ENCODE measurements at places on chromosomes 4 and X.
A peak's percentile ranks its signal among the peaks of the same experiment; 100 is the strongest.

DNA sequence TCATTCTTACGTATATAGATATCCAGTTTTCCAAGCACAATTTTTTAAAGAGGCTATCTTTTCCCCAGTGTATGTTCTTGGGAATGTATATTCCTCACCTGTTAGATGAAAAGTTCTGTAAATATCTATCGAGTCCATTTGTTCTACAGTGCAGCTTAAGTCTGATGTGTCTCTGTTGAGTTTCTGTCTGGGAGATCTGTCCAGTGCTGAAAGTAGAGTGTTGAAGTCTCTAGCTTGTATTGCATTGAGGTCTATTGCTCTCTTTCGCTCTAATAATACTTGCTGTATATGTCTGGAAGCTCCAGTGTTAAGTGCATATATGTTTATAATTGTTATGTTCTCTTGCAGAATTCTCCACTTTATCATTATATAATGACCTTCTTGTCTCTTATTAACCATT, 373.1 kb downstream of the PPARGC1A start:
- DNase-seq: no peak

DNA sequence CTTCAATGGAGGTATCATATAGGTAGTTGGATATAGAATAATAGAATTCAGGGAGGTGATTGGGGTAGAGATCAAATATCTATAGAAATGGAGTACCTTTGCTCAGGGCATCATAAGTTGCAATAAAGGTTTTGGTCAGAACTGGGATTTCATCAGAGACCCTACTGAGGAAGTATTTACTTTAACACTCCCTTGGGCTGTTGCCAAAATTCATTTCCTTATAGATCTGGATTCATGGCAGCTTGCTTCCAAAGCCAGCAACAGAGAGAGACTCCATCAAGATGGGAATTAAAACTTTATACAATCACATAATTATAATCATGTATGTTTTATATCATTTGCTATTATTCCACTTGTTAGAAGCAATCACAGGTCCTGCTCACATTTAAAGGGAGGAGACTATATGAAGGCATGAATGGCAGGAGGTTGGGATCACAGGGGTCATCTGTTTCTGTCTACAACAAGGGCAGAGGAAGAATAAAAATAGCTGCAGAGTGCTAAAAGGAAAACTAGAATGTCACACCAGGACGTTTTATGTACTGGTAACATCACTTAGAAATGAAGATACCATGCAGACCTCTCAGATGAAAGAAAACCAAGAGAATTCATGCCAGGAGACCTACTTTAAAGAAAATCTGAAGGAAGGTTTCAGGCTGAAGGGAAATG, 902.1 kb upstream of the LCORL start:
- DNase-seq: no peak

DNA sequence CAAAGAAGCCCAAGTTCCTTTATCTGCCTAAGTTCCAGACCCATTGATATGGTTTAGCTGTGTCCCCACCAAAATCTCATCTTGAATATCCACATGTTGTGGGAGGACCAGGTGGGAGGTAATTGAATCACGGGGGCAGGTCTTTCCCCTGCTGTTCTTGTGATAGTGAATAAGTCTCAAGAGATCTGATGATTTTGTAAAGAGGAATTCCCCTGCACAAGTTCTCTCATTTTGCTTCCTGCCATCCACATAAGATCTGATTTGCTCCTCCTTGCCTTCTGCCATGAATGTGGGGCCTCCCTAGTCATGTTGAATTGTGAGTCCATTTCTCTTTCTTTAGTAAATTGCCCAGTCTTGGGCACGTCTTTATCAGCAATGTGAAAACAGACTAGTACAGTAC, 860.2 kb downstream of the FSTL5 start:
- no peak for DNase-seq

DNA sequence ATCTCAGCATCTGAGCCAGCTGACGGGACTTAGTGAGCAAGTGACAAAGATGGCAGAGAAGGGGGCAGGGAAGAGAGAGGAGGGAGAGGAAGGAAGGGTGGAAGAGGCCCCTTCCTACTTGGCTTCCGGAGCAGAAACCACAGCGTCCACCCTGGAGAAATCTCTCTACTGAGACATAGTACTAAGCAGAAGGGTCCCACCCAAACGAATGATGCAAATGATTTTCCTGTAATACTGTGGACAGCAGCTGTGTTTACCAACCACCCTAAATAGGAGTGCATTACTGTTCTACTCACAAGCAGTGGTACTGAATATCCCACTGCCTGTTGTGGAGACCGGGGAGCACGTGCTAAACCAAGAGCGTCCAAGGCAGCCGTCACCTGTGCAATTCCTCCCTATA, 29.4 kb downstream of the DTHD1 start:
- DNase-seq: no peak

GRCh38 chr4:169030562-169030982, 20.5 kb upstream of the CBR4 start:
- DNase-seq: peak; percentile 16

- peak; percentile 61 for DNase-seq
Measured at GRCh38 chr4:70704215-70704930, 16.0 kb downstream of the UTP3 start.

GRCh38 chr4:20773144-20773997, 73.1 kb downstream of the PACRGL start:
- peak; percentile 57 for DNase-seq

DNA sequence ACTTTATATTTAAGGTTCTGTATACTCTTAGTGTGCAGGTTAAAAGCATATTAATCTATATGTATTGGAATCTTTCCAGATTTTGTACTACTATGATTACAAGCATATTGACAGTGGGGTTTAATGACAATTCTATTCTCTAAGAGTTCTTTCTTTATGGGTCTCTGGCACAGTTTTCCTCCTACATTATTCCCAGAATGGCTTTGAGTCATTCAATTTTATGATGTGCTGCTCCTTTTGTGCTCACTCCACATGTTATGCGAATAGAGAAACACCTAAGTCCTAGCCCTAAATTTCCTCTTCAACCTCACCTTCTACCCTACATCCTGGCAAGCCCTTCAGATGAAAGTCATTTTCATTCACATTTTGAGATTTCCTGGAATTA, 209.9 kb upstream of the DIAPH2 start:
- DNase-seq: no peak

DNA sequence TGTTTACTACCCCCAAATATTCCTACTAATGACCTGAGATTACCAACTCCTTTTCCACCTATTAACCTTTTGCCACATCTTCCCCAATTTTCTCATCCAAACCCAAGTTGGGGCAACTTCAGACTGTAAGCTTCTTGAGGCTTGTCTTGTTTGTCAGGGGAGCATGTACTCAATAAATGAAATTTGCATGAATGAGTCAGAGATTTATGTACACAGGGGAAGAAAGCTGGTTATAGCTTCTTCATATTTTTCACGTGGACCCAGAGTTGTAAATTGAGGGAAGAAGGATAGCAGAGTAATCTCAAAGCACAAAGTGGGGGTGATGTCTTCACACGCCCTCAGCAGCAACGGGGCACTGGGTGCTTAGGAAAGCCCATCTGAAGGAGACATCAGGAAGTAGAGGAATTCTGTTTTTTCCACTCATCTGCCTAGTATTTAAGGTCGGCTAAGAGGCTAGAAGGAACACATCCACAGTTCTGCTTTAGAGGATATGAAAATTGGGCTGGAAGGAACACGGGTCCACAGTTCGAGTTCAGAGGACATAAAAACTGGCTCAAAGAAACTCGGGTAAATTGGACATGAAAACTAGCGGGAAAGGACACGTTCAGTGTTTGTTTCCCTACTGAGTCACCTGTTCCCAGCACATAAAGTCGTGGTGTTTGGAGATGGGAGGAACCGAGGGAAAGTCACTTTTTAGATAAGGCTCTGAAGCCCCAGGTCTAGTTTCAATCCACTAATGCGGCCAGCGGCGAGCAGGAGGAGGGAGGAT, 696 bp upstream of the CA5B start:
- no peak for DNase-seq

DNA sequence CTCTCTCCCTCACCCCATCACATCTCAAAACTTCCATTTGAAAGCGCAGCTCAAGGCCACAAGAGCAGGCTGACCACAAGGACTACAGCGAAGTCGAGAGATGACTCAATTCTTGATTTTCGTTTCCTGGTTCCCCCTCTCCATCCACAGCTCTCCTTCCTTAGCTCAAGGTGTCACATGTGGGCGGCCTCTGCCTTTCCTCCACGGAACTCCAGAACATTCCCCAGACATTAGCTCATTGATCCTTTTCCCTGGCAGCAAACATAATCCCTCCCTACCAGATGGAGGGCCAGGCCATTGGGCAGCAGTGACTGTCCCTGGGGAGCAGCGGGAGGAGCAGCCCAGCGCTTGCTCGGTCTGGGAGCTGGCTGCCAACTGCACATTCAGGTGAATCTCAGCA, 56.3 kb downstream of the CCDC149 start:
- peak; percentile 38 for DNase-seq

GRCh38 chr4:7687006-7687405, 252.3 kb upstream of the PSAPL1 start:
- DNase-seq: no peak

GRCh38 chr4:23874536-23874901, 15.3 kb downstream of the PPARGC1A start:
- no peak for DNase-seq

DNA sequence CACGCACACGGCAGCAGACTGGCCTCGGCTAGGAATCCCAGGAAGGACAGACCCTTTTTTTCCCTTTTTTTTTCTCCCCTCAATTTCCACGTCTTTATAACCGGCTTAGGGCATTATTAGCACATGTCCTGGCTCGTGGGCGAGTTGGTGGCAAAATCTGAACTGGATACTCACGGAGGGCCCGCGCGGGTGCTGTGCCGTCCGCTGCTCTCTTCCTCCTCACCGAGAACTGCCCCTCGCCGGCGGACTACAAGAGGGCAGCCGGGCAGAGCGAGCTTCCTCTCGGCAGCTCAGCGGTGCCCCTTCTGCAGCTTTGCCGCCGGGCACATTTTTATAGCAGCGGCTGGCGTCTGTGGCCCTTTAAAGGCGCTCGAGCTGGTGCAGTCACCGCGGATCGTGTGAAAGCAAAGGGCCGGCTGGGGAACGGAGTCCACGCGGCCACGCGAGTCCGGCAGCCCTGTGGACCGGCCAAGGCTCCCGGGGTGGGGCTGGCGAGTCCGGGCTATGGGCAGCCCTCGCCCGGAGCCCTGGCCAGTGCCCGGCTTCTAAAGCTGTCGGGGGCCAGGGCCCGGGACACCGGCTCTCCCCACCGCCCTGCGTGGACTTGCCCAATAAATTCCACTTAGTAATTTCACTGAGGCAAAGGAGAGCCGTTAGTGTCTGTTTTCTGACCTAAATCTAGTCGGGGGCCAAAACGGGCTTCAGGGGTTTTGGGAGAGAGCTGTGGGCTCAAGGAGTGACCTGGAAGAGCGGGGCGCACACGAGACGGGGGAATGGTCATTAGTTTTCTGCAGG, 1.3 kb upstream of the CITED1 start:
- peak; percentile 47 for DNase-seq

- DNase-seq: no peak
Measured at GRCh38 chr4:30495651-30496310, 224.4 kb upstream of the PCDH7 start.

GRCh38 chr4:83174844-83175414, 60.4 kb upstream of the PLAC8 start:
- DNase-seq: no peak

- peak; percentile 6 for DNase-seq
Measured at GRCh38 chrX:12548746-12549145, 242.5 kb upstream of the PRPS2 start.

DNA sequence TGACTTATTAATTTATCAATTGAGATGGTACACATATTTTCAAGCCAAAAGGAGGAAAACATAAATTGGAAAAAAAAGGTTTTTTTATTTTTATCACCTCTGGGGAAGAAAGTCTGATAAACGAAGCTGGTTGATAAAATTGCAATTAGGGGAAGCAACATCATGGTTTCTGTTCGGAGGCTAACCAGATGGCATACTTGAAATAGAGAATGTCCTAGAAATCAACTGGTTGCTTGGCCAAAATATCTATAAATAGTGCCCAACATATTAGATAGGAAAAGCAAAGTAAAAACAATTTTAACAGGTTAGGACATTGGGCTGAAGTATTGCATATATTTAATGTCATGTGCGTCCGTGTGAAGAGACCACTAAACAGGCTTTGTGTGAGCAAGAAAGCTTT, 14.3 kb downstream of the KLKB1 start:
- DNase-seq: no peak

- DNase-seq: no peak
Measured at GRCh38 chr4:25670991-25671390, 15.3 kb downstream of the SLC34A2 start.

DNA sequence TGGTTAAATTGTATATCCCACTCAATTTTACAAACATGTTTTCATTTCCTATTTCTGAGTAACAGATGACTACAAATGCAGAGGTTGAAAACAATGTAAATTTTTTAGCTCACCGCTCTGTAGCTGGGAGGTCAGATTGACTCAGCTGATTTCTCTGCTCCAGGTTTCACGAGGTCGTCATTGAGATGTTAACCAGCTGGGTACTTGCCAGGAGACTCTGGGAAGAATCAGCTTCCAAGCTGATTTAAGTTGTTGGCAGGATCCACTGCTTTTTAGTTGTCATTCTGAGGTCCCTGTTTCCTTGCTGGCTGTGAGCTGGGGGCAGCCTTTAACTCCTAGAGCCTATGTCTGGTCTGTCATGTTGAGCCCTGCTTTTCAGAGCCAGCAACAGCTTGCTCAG, 864.3 kb upstream of the AGA start:
- no peak for DNase-seq

DNA sequence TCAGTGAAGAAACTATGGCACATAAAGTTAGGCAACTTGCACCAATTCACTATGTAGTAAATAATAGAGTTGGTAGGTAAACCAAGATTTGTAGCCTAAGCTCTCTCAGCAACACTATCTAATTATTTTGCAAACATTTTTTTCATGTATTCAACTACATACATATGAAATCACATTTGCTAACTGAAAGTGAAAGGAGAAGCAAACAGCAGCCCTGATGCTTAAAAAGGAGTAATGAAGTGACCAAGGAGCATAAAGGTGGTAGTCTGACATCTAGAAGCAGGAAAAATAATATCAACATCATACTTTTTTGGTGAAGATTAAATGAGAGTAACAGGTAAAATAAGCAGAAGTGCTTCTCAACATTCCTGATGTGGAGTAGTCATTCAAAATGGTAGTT, 603.7 kb downstream of the GRXCR1 start:
- DNase-seq: no peak

DNA sequence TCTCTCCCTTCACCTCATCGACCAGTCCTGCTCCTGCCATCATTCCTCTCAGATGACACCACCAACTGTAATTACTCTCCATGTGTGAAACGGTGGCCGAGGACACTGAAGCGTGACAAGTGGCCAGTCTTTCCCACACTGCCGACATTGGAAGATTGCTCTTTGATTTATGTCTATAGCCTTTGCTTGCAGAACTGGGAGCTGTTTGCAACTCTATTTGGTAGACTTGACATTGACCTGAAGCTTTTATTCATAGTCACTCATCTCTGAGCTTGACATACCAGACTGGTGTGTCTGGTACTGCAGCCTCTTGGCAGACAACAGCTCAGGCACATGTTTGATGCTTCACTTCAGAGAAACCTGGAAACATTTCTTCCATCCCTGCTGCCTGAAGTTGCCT, 121.8 kb upstream of the GALNT7 start:
- no peak for DNase-seq

DNA sequence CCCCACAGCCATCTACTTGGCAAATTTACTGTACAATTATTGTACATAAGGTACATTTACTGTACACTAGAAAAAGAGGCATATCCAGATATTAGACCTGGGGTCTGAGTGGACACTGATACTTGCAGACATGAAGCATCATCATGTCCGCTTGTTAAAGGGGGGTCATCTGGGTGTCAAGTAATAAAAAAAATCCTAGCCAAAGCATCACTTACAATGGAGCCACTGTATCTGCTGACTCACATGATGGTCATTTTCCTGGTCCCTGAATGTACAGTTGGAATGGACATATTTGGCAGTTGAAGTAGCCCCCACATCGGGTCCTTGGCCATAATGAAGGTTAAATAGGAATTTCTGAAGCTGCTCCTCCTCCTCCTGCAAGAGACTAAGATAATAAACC, 228.8 kb downstream of the THOC2 start:
- DNase-seq: no peak

Data from AG10803 (cell line).